ENCODE measurements at places on chromosomes 13 and 19. TPM values are rescaled to one million over a fixed set of nuclear protein-coding genes. Genes with fewer than 3 reads are reported as not detected.
A peak's percentile ranks its signal among the peaks of the same experiment; 100 is the strongest.

GRCh38 chr19:37172368-37173366, at the start of gene ZNF585A:
Gene ZNF585A (minus strand): TSS chr19:37172695. CDS start chr19:37169910, 2,785 bp downstream.
- DNase-seq, result peak; percentile 95

DNA sequence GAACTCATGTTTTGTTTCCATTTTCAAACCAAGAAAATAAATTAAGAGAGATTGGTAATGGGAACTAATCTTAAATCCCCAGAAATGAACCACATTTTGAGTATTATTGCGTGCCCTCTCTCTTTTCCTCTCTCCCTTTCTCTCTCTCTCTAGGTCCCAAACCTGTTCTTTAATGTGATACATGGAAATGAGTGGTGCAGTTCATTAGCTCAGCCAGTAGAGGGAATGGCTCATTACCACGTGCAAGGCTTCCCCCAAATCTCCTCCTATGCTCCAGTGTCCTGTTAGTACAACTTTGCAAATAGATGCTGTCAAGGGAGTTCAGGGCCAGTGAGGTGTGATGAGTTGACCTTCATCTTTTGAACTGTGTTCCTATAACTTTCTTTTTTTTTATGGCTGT, 178.4 kb downstream of the FGF9 start:
- no peak for DNase-seq

DNA sequence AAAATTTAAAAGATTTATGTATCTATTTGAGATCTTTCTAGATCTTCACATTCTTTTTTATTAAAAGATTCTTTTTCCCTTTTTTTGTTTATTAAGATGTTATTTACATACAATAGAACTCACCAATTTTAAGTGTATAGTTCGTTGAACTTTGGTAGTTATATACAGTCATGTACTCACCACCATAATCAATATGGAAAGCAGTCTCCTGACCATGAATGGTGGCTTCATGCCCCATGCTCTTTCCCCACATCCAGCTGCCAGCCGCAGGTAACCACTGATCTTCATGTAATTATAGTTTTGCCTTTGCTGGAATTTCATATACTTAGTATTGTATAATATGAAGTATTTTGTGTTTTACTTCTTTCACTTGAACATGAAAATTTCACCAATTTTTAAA, 20.6 kb upstream of the GPR183 start:
- DNase-seq, result no peak

The IGFL4 gene
- total RNA-seq, result not detected

DNA sequence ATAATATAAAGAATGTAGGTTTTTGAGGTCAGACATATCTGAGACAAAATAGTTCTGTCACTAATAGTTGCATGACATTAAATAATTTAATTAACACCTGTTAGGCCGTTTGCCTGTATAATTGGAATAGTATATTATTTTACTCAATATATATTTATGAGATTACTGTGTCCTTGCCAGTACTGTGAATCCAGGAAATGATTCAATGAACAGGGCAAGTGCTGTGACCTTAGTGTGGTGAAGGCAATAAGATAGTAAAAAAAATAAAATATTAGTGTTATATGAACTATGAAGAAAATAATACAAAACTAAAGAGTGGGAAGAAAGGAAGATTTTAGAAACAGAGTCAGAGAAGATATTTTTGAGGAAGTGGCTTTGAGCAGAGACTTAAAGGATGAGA, 403.7 kb downstream of the PCDH9 start:
- DNase-seq, result no peak

GRCh38 chr13:24119626-24120508, 40.7 kb upstream of the SPATA13 start:
- DNase-seq, result no peak

DNA sequence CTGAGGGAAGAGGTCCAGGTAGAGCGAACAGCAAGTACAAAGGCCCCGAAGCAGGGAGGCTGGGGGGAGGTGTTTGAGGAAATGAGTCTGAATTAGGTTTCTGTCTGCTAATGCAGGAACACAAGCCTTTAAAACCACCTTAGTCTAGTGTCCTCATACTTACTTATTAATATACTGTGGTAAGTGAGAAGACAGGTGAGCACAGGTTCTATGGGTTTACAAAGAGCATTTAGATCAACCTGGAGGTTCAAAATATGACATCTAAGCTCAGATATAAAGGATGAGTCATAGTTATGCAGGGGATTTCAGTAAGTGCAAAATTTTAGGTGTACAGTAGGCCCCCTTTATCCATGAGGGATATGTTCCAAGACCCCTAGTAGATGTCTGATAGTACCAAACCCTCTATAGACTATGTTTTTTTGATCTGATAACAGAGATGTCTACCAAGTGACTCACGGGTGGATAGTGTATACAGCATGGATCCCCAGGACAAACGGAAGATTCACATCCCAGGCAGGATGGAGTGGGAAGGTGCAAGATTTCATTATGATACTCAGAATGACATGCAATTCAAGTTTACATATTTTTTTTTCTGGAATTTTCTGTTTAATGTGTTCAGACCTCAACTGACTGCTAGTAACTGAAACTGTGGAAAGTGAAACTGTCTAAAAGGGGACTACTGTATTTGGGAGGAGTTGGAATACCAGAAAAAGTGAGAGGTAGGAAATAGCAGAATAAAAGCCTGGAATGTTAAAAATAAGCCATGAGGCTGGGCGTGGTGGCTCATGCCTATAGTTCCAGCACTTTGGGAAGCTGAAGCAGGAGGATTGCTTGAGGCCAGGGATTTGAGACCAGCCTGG, 18.2 kb upstream of the MED4 start:
- DNase-seq, result no peak

The NXNL1 gene
- not detected for total RNA-seq

- DNase-seq, result no peak
Observed at GRCh38 chr19:37329686-37330085, 41.2 kb upstream of the ZNF527 start.

DNA sequence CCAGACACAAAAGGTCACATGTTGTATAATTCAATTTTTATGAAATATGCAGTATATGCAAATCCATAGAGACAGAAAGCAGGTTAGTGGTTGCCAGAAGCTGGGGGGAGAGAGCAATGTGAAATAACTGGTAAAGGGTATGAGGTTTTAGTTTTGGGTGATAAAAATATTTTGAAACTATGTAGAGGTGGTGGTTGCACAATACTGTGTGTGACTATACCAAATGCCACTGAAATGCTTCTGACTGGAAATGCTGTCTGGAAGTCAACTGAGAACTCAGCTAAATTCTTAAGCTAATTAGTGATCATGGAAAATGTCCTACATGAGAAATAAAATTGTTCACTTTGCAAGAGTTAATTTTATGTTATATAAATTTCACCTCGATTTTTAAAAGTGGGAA, 65.3 kb upstream of the RXFP2 start:
- DNase-seq, result no peak

DNA sequence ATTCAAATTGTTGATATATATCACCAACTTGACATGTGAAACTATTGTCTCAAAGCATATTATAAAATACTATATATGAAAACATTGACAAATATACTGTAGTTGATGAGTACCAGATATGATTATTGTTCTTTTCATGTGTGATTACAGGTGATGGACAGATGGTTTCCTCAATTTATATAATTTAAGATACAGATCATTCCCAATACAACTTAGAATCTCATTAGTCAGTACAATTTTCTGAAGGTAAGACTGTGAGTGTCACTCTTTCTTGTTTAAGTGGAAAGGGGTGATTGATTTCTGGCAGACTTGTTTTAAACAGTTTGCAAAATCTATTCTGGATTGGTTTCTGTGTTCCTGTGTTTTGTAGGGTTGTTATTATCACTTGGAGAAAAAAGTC, 498.8 kb downstream of the IRS2 start:
- DNase-seq, result no peak

- no peak for DNase-seq
Observed at GRCh38 chr13:76164290-76164689, 528.2 kb downstream of the LMO7 start.

- no peak for DNase-seq
Observed at GRCh38 chr19:38912600-38913514, 871 bp upstream of the CCER2 start.

GRCh38 chr13:40969169-40969901, 49.8 kb downstream of the ELF1 start:
- DNase-seq, result no peak

DNA sequence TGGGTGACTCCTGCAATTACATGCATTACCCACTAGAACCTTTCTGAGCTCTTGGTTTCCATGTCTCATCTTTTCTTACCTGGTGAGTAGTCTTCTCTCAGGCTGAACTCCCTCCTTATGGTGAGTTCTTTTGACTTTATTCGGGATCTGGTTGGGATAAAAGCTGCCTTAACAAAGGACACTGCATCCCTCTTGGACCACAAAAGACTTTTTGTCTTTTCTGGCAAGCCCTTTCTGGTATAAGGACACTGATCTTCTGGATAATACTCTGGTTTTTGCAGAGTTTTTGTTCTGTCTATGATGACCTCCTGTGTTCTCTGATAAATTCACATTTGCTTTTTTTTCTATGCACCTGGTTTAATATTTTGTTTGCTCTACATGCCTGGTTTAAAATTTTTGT, 66.7 kb downstream of the SLITRK1 start:
- DNase-seq, result no peak

All from sigmoid colon (tissue), 7 donors.